ENCODE measurements at places on chromosomes 11 and 22.
A peak's percentile ranks its signal among the peaks of the same experiment; 100 is the strongest.

- DNase-seq = no peak
Measured at GRCh38 chr22:45799291-45799690, 127.7 kb downstream of the ATXN10 start.

GRCh38 chr11:46364056-46364455 lies 16.8 kb downstream of the DGKZ start:
- DNase-seq = no peak

DNA sequence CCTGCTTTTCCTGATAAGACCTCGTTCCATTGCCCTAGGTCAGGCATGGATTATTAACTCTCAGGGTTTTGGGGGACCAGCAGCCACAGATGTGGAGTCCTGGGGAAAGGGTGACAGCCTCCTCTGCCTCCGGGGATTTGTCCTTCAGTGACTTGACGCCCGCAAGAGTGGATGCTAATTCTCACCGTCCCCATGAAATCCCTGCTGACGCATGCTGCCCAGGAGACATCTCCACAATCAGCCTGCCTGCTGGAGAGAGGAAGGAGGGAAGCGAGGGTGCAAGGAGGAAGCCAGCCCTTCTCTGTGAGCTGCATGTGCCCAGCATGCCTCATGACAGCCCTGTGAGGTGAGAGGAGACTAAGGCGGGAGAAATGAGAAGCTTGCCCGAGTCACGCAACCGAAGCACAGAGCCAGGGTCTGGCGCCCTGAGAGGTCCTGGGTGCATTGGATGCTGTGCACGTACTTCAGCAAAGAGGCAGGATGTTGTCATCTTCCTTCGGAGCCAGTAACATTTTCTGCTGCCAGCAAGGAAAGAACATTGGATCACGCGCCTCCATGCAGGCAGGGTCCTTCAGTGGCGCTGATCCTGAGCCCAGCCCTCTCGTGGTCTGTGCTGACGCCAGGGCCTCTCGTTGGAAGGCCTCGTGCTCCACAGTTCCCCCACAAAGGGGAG lies 27.3 kb upstream of the KRTAP5-6 start:
- no peak for DNase-seq

GRCh38 chr22:46122511-46122971 lies 27.8 kb upstream of the PPARA start:
- DNase-seq = peak; percentile 69

DNA sequence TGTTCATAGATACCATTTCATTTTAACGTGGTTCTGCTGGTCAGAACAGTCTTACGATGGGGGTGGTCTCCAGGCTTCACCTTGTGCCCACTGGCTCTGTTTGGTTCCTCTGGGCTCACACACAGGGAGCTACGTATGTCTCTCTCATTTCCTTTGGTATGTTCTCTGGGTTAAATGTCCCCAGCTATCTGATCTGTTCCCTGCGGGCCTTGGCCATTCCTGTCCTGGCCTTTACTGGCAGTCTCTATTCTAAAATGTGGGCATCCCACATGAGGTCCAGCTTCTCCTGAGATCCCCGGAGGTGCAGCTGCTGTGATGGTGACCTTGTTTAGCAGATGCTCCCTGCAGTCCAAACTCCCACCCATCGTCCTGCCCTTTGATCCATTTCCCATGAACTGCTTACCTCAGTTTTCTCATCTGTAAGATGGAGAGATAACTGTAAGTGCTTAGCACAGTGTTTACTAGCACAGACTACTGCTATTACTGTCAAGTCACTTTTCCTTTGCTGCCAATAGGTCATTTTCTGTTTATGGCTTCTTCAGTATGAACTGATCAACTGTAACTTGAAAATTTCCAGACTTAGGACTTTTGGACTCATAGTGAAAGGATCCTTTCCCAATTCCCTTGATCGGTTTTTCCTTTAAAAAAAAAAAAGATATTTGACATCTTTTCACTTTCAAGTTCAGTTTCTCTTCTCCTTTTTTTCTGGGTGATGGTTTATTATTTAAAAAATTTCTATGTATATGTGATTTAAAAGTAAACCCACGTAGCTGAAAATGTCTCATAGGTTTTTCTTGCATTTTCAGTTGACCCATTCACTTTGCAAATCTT lies 92.9 kb downstream of the PTPRJ start:
- DNase-seq = no peak

- DNase-seq = no peak
Measured at GRCh38 chr11:10581481-10582019, 13.1 kb upstream of the LYVE1 start.

- DNase-seq = no peak
Measured at GRCh38 chr11:130798280-130798679, 118.0 kb downstream of the SNX19 start.

DNA sequence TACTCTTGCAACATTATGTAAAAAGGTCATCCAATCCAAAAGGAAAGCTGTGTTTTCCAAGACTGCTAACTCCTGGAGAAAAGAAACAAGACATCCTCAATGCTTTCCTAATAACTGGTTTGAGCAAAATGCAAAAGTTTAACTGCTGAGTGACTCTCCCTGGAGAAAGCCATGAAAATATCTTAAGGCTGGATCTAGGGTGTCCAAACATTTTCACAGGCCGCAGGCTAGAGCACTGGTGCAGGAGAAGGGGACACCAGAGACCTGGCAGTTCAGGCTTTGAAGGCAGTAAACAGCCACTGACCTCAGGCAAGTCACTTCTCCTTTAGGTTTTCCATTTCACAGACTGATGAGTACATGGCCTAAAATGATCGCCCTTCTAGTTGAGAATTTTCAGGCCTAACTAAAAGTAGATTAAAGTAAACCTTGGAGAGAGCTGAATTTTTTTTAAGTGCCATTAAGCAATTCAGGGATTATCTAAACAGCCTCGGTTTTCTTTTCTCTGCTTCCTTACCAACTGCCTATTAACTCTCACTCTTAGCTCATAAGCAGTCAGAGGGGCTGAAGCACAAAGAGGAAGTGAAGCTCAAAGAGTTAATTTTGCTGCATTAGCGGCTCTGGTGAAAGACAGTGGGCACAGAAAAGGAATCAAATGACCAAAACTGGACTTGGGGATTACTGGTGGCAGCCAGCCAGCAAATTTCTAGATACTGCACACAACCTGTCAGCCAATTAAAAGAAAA lies 2.3 kb downstream of the CHKA start:
- DNase-seq = no peak

DNA sequence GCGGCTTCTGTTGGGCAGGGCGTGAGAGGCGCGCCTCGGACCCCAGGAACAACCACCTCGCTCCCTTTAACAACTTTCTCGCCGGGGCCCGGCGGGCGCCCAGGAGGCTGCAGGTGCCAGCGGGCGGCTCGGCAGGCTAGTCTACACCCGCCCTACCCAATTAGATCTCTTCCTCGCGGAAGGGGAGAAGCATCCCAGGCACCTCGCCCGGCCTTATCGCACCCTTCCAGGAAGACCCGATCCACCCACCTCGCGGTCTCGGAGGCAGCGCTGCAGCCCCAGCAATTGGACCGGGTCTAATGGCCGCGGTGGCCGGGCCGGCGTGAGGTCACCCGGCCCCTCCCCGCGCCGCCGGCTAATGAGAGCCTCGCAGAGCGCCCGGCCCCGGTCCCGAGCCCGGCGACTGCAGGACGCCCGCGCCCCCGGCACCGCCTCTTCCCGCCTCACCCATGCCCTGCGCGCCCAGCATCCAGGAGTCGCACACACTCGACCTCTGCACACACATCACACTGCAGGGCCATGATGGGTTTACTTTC lies at the start of gene PLAAT3:
TSS of gene PLAAT3 (minus strand) at position 298 of the 536 bp plus-strand sequence. CDS start 419 bp downstream, outside the sequence.
- DNase-seq = peak; percentile 73
